Caki2 (cell line): ENCODE measurements at places on chromosomes 13 and 19.

- no peak for DNase-seq
These were observed 81.6 kb upstream of the TM9SF2 start for GRCh38 chr13:99419591-99420243.

GRCh38 chr13:95643571-95643935 lies 953 bp downstream of the DZIP1 start:
- DNase-seq = peak; percentile 56

DNA sequence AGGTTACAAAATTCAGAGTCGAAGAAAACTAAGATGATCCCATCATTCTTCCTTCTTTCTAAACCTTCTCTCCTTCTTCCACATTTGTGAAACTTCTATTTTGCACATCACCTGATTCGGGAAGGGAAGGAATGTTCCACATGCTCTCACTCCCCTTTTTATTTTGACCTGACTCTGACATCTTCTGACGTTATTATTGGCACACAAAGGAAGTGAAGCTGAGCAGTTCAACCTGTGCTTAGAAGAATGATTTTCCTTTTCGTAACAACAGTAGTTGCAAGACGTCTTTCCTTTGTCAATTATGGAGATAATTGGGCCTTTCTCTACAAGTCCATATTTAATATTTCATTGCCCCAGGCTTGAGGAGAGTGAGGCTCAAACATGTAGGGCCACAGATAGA lies 18.0 kb downstream of the FAM124A start:
- DNase-seq = no peak

DNA sequence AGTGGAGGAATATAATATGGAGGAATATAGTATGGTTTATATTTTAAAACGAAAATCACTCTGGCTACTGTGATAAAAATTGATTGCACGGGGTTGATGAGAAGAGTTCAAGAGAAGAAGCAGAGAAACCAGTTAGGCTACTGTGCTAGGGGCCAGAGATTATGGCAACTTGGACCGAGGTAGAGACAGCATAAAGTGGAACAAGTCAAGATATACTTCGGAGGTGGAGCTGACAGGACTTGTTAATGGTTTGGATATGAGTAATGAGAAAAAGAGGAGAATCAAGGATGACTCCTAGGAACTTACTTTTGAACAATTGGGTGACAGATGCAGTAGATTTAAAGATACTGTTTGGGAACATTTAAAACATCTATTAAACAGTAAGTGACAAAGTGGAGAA lies 6.6 kb upstream of the WDFY2 start:
- no peak for DNase-seq

DNA sequence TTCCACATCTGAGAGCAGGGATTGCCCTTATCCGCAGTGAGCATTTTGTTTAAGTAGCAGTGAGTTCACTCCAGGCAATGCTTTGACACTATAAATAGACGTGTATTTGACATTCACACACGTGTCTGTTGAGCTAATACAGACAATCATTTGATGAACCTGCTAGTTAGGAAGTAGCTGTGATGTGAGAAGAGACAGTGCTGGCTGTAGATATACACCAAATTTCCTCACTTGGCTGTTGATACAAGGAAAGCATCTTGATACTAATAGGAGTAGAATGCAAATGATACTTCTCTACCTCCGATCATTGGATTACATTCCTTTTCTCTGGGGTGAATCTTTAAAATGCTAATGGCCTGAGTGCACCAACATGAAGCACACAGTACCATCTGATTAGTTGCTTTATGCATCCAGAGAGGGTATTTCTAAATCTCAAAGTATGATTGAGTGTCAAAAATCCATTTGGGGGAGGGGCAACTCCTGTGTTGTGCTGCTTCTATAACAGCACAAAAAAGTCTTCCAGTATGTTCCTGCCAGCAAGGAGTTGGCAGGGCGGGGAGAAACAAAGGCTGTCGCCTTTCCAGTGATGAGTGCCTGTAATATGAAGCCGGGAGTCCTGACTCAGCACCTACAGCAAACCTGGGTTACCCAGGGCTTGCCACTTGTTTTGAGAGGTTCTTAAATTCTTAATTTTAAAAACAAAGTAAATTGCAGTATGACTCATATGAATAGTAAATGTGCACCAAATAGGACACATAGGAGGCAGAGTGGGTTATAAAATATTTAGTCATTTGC lies 7.0 kb downstream of the CUL4A start:
- DNase-seq = peak; percentile 70
